ENCODE measurements at places on chromosomes 1 and 21.

DNA sequence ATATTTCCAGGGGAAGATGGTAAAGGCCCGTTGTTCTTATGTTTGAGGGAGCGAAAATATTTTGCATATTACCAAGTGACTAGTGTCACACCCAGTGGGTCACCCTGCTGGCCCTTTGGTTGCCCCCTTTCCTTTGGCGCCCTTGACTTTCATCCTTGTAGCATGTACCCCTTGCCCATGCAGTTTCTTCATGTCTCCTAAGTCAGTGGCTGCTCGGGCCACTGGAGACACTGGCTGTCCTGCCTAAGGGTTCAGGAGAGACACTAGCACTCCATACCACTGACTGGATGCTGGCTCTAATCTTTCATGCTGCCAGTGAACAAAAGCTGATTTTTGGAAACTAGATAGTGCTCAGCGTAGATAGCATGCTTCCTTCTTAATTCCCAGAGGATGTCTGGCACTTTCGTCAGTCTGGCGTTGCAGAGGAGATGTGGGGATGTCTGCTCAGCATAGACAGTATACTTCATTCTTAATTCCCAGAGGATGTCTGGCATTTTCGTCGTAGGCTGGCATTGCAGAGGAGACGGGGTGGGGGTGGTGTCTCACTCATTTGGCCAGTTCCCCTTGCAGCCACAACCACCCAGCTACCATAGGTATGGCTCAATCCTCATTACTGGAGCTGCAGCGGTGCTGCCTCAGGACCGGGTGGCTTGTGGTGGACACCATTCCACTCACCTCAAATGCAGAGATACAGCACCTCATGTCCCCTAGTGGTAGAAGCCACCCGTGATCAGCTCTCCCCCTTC lies 770.9 kb upstream of the TPTE start:
- no peak for DNase-seq

- no peak for DNase-seq
Measured at GRCh38 chr1:222892137-222892769, 77.4 kb downstream of the DISP1 start.

- DNase-seq = no peak
Measured at GRCh38 chr1:10745886-10746455, 50.5 kb downstream of the CASZ1 start.

DNA sequence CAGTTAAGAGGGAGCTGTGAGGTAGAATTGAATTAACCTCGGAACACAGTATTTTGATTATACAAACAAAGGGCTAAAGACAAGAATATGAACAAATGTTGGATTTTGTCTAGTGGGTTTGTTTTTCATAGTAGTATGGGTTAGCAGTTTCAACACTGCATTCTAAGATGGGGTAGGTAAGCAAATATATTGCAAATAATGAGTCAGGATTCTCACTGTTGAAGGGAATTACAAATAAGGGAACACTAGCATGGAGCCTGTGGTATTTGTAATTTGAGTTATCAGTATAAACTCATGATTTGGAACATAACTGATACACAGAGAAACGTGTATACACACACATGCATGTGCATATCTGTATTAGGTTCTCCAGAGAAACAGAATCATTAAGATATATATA lies 44.5 kb downstream of the CD55 start:
- no peak for DNase-seq

GRCh38 chr1:246012341-246012740 lies 494.7 kb downstream of the SMYD3 start:
- DNase-seq = peak; percentile 12

DNA sequence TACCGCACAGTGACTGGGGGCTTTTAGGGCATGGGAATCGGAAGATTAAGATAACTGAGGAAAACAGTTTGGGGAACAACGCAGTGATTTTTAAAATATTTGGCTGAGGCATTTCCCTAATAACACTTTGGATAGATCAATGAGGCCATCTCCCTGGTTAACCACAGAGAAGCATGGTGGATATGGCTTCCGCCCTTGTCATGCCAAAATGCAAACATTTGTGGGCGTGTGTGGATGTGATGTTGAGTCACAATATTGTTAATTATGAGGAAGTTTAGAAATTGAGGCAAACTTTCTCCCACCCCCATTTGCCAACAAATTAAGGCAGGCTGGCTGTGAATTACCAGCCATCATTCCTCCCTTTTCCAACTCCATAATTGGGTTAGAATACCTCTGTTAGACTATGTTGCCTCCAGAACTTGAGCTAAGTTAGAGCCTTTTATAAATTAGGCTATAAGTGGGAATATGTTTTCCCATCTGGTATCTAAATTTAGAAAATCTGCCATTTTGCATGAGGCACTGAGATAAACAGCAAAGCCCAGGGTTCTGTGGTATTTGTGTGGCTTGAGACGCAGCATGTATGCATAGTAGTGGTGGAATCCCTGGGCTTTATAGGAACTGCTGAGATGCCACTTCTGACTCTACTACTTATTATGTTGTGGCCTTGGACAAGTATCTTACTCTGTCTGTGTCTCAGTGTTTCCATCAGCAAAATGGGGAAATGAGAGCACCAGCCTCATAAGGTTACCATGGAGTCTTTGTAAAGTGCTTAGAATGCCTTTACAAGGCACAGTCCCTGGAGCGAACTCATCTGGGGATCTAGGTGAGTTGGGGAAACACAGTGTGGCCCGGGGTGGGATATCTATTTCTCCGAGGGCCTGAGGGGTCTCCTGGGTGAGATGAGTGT lies 154.6 kb downstream of the C1orf94 start:
- no peak for DNase-seq

DNA sequence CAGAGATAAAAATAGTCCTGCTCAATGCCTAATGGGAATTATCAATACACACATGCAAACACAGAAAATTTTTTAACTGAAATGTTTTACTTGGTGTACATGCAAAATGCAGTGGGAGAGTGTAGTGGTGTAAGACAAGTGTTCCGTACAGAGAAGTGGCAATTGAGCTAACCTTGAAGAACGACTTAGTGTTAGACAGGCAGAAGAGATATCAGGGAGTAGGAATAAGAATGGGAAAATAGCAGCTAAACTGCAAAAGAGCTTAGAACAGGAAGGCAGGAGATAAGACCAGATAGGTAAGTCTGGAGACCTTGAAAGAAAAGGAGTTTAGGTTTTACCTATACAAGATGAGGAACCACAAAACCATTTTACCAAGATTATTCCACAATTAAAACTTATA lies 9.0 kb downstream of the USP24 start:
- DNase-seq = no peak

DNA sequence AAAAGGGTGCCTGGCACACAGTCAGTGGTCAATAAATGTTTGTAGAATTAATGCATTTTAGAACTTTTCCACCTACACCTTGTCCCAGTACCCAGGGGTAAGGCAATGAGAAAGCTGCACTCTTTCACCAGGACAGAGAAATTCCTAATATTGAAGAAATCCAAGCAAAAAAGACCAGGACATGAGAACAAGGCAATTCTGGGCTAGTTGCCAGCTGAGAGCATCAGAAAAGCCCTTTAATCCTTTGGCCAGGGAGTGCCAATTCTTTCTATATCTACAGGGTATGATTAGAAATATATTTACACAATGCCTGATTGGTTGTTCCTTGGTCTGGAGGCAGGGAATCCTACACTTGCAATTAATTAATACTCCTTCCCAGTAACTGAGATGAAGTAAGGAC lies 492.4 kb upstream of the NFIA start:
- no peak for DNase-seq

DNA sequence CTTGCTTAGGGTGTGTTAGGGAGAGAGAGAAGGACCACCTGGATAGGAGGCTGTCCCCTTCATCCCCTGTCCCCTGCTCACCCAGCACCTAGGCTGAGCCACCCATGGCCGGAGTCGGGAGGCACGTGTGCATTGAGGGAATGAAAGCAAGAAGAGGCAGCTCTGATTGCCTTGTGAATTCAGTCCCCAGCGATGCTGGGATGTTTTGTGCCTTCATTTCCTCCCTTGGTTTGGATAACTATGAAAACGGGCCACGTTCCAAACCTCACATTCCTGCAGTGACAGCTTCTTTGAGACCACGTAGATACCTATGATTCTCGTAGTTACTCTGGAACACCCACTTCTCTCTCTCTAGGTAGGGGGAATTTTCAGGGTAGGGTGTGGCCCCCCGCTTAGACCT lies 67.1 kb downstream of the MAN1C1 start:
- no peak for DNase-seq

- no peak for DNase-seq
Measured at GRCh38 chr1:39346872-39347271, 142.4 kb downstream of the MACF1 start.

- no peak for DNase-seq
Measured at GRCh38 chr1:45682942-45683341, 3.4 kb downstream of the GPBP1L1 start.

GRCh38 chr1:220703305-220703704 lies 13.1 kb downstream of the C1orf115 start:
- DNase-seq = peak; percentile 25

DNA sequence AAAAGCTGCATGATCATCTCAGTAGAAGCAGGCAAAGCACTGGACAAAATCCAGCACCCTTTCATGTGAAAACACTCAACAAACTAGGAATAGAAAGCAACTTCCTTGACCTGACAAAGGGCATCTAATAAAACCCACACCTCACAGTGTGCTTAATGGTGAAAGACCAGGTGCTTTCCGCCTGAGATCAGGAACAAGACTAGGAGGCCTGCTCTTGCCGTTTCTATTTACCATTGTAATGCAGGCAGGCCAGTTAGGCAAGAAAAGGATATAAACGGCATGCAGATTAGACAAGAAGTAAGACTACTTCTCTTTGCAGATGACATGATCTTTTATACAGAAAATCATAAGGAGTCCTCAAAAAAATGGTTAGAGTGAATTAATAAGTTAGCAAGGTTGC lies 37.2 kb downstream of the SLC37A1 start:
- DNase-seq = no peak

GRCh38 chr1:245156041-245156735 lies 1.4 kb downstream of the KIF26B start:
- peak; percentile 68 for DNase-seq

DNA sequence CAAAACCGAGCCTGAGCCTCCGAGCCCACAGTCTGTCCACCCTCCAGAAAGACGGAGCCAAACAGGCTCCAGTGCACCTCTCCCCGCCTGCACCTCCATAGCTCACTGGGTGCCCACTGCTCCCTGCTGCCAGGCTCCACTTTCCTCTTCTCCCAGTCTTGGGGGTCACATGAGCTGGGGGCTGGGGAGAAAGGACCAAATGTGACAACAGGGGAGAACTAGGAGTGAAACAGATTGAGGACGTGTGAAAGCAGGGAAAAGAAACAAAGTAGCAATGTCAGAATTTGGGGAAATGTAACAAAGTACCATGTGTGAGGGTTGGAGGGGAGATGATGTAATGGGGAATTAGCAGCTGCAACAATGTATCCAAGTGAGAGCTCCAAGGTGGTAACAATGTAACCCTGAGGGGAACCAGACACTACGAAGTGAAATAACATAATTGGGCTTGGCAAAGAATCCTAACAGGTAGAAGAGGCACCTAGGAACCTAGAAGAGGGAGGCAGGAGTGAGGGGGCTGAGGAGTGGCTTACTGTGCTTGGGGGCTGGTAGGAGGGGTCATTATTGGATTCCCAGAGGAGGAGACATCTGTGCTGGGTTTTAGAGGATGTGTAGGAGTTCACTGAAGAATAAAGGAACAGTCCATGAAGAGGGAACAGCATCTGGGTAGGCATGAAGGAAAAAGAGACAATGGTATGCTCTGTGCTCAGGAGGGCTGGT lies 12.5 kb downstream of the SDC3 start:
- no peak for DNase-seq

DNA sequence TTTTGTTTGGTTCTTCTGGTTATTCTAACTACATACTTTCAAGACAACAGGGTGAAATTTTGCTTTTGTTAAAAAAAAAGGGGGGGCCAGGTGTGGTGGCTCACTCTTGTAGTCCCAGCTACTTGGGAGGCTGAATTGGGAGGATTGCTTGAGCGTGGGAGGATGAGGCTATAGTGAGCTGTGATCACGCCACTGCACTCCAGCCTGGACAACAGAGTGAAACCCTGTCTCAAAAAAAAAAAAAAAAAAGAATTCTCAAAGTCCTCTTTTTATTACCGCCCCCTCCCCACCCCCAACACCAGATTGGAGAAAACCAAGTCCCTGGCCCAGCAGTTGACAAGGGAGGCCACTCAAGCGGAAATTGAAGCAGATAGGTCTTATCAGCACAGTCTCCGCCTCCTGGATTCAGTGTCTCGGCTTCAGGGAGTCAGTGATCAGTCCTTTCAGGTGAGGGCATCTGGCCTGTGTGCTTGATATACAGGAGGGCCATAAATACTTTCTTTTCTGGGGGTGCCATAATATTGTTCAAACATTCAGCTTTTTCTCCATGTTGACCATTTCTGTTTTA lies 50.2 kb downstream of the LAMC2 start:
- no peak for DNase-seq

DNA sequence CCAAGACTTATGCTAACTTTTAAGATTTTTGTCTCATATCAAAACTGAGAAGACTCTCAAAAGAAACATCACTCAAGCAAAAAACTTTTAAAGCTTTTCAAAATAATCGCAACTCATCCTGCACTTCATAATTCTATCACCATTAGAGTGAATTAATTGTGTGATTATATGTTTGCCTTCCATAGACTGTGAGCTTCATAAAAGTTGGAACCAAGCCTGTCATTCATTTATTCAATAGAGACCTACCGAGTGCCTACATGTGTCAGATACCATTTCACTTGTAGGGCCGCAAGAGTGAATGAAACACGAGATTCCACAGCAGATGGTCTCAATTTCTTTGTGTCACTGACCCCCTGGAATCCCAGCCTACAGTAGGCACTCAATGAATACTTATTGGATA lies 106.4 kb downstream of the RHOU start:
- DNase-seq = no peak

DNA sequence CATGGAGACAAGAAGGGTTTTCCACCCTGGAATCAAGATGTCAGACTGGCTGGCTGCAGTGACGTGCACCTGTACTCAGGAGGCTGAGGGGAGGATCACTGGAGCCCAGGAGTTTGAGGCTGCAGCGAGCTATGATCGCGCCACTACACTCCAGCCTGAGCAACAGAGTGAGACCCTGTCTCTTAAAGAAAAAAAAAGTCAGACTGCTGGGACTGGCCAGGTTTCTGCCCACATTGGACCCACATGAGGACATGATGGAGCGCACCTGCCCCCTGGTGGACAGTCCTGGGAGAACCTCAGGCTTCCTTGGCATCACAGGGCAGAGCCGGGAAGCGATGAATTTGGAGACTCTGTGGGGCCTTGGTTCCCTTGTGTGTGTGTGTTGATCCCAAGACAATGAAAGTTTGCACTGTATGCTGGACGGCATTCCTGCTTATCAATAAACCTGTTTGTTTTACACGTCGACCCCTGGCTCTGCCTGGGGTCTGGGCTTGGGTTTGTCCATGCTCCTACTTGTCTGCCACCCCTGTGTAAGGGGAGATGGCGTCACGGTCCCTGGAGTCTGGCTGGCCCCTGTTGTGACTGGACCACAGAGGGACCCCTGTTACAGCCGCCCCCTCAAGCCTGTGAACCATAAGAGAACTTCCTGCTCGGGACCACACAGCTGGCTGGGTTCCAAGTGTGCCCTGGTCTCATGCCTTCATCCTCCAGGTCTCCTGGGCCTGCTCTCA lies 20.9 kb upstream of the VPS13D start:
- peak; percentile 73 for DNase-seq

DNA sequence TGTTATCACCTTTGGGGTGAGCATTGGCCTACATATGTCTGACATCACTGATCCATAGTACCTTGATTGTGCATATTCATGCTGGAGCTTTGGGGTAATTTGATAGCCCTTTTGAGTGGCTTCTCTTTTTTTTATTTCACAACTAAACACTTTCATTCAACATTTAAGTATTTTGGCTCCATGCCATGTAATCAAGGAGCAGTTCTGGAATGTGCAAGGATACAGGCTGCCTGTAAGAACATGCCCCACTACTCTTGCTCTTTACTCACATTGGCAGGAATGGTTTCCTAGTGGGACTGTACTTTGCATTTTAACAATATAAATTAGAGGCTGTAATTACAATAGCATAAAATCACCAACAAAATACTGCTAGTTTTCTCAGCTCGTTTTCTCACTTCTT lies 300.7 kb upstream of the SPAG17 start:
- no peak for DNase-seq
